Activated CD8-positive, alpha-beta T cell treated with anti-CD3 and anti-CD28 coated beads for 36 hours (primary cell): ENCODE measurements at places on chromosomes 13 and 19.
A peak's percentile ranks its signal among the peaks of the same experiment; 100 is the strongest.

GRCh38 chr19:720345-721160 lies 11.8 kb downstream of the PALM start:
- no peak for DNase-seq

- DNase-seq, result peak; percentile 12
These were observed 42.7 kb downstream of the ADPRHL1 start for GRCh38 chr13:113410472-113411201.

DNA sequence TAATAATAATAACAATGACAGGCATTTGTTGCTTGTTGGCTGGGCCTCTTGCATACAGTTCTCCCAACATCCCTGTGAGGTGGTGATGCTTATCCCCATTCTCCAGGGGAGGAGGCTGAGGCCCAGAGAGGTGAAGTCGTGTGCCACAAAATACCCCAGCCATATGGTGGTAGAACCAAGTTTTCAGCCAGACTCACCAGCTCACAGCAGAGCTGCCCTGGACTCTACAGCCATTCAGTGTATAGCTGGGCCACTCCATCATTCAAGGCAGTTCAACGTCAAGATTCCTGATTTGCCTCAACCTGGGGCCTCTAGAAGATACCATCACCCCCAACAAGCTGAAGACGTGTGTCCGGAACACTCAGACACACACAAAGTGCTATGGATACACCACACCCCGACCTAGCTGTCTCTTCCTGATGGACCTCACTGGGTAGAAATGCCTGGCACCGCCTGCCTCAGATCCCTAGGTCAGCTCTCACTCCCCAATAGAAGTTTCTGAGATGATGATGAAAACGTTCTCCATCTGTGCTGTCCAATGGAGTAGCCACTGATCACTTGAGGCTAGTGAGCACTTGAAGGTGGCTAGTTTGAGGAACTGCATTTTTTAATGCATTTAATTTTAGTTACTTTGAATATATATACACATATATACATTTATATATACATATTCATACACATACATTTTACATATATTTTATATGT lies 4.3 kb upstream of the CEACAM19 start:
- no peak for DNase-seq

- DNase-seq, result peak; percentile 64
These were observed 10.9 kb upstream of the MEIS3 start for GRCh38 chr19:47430041-47430802.

DNA sequence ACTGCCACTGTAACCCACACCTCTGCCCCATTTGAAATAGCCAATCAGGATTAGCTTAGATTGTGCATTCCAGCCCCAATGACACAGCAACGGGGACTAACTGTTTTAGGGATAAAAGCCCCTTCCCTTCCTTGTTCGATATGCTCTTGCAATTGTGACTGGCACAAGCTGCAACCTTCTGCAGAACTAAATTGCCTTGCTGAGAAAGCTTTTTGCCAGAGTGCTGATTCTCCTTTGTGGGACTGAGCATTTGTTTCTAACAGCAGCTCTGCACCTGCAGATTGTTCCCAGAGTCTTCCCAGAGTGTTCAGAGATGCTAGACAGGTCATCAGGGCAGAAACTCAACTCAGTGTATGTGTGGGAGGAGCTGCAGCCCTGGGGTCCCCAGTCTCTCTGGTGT lies 115.8 kb downstream of the ZNF675 start:
- DNase-seq, result no peak

DNA sequence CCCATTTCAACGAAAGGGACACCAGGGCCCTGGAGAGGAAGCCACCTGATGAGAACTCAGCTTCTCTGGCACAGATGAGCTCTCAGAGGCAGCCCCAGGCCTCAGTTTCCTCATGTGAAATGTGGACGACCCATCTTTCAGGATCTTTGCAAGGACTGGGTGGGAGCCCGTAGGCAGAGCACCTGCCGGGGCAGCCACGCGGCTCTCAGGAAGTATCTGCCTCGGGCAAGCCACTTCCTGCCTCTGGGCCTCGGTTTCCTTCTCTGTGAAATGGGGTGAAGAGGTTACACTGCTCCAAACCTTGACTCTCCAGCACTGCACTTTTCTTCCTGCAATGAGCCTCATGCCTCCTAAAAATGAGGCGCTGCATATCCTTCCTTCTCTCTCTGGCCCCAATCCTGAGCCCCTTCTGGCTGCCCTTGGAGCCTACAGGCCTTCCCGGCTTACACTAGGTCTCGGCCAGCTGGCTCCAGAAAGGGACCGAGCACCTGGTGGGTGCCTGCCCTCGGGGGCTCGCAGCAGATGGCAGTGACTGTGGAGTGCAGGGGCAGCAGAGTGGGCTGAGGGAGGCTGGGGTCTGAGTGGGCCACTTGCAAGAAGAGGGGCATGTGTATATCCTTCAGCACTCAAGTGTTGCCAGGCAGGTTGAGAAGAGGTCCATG lies 3.5 kb downstream of the SSBP4 start:
- peak; percentile 46 for DNase-seq

DNA sequence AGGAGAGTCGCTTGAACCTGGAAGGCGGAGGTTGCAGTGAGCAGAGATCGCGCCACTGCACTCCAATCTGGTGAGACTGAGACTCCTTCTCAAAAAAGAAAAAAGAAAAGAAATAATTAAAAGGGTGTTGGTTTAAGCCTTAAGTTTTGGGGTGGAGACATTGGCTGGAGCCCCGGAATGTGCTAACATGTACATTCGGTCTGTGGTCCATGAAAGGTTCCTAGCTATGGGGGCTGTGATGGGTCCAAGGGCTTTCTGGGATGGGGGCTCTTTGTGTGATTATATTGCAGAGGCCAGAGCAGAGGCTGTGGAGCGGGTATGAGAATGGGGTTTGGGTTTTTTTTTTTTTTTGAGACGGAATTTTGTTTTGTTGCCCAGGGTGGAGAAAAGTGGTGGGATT lies 14.4 kb downstream of the NFKBID start:
- no peak for DNase-seq

- no peak for DNase-seq
These were observed 31.3 kb downstream of the ANKRD10 start for GRCh38 chr13:110883542-110883941.

GRCh38 chr19:51811344-51811743 lies 16.4 kb downstream of the FPR3 start:
- no peak for DNase-seq

- peak; percentile 53 for DNase-seq
These were observed 8.2 kb downstream of the GPC5 start for GRCh38 chr13:91406619-91407018.

- DNase-seq, result no peak
These were observed 341.8 kb downstream of the FGF9 start for GRCh38 chr13:22012686-22013085.

- DNase-seq, result no peak
These were observed 161.7 kb downstream of the TEX29 start for GRCh38 chr13:111482126-111482525.

GRCh38 chr13:68509734-68510621 lies 1279.8 kb upstream of the PCDH9 start:
- DNase-seq, result no peak

GRCh38 chr19:8336660-8337059 lies 6.4 kb downstream of the KANK3 start:
- no peak for DNase-seq

DNA sequence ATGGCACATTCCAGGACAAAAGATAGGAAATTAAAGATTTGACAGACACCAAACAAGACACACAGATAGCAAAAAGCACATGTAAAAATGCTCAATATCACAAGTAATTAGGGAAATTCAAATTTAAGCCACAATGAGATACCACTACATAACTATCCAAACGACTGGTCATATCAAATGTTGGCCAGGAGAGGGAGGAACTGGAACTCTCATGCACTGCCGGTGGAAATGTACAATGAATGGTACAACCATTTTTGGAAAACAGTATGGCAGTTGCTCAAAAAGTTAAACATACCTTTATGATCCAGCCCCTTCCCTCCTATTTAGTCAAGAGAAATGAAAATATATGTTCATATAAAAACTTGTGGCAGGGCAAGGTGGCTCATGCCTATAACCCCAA lies 36.8 kb upstream of the CYP2S1 start:
- DNase-seq, result no peak

GRCh38 chr13:74131227-74131626 lies 3.0 kb downstream of the KLF12 start:
- DNase-seq, result no peak

DNA sequence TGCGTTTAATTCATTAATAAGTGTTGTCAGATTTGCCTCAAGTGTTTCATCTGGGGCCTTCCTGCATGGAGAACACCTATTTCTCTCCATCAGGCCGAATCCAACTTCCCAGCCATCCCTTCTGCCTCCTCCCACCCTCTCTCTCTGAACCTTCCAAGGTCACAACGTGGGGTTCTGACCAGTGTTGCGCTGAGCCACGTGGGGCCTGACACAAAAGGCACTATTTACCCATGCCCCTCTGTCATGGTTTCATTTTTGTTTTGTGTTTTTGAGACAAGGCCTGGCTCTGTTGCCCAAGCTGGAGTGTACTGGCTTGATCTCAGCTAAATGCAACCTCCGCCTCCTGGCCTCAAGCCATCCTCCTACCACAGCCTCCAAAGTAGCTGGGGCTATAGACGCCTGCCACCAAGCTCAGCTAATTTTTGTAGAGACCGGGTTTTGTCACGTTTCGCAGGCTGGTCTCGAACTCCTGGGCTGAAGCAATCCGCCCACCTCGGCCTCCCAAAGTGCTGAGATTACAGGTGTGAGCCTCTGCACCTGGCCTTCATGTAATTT lies 8.6 kb upstream of the IRGC start:
- DNase-seq, result no peak

DNA sequence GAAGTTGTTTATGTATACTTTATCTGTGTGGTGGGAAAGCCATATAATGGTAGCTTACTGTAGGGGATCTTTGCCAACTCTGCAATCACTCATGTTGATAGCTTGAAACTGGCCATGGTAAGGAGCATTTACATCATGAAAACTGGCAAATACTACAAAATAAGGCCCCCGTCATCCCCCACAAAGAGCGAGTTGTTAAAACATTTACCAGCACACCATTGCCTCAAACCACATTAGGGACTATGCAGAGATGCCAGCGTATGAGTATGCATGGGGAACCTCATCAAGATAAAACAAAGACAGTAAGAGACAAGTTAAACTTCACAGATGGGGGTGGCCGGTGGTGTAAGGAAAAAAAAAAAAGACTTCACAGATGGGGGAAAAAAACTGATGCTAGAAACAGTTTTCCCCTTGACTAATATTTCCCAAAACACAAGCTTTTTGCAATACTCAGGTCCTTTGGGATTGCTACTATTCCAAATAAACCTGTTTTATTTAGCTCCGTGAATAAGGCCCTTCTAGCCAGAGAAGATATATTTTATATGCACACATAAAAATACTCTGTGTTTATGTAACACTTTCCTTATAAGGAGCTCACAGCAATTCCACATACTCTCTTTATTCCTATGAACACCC lies 70.6 kb upstream of the SERP2 start:
- peak; percentile 11 for DNase-seq

- peak; percentile 85 for DNase-seq
These were observed 3.1 kb upstream of the CTXN1 start for GRCh38 chr19:7928741-7929701.

GRCh38 chr19:15780610-15781418 lies 6.6 kb upstream of the OR10H5 start:
- peak; percentile 7 for DNase-seq

DNA sequence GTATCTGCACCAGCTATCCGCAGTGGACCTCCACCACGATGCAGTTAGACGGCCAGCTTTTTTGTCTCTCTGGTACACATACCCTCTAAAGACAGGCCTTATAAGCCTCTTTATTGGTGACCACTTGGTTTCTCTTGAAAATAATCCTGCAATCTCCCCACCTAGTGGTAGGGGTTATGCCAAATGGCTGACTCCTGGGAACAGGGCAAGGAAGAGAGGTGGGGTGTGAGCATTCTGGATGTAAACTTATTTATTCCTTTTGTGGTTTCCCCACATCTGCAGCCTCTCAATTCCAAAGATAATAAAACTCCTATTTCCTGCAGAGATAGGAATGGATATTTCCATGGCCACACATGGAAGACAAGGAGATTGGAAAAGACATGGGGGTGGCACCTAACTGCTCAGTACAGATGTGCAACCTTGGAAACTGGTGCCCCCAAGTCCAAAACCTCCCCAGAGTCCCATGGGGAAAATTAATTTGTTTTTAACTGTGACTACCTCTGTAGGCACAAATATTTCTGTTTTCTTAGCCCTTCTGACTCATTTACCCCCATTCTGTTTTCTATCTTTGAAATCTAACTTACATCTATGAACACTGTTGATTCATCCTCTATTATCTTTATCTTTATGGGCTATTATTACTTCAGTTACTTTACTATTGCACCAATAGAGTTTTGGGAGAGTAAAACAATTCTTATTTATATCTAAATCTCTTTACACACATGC lies 112.7 kb upstream of the TSHZ3 start:
- no peak for DNase-seq

- peak; percentile 32 for DNase-seq
These were observed 28.2 kb downstream of the KCNC3 start for GRCh38 chr19:50300814-50301606.

- DNase-seq, result no peak
These were observed 556.3 kb downstream of the PCDH17 start for GRCh38 chr13:58187881-58188280.

DNA sequence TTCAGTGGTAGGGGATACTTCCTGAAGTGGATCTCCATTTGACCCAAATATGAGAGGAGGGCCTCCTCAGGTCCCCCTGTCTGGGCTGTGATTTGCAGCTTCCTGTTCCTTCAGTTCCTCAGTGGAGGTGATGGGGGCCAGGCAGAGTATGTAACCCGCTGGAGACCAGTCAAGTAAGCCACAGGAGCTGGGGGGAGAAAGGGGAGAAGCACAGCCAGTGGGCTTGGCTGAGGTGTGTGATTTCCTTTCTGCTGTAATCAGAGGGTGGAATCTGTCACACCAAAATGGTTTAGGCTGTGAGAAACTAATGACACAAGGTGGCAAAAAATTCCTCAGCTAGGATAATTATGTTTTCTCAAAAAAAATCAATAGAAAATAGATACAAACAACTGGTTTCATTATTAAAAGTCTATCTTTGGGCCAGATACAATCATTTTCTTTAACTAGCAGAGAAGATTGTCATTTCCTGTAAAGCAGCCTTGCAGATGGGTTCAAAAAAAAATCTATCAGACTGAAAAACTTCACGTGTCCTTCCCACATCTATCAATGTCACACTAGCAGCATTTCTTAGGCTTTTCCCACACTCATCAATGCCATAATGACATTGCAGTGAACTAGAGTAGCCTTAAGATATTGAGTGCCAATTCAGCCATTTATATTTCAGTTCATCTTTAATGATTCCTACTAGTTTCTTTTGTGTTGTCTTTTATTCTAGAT lies 1660.3 kb downstream of the EFNB2 start:
- DNase-seq, result peak; percentile 8

GRCh38 chr13:84297251-84297650 lies 415.0 kb upstream of the SLITRK1 start:
- no peak for DNase-seq
